ENCODE measurements at places on chromosomes 5 and 9. TPM values are rescaled to one million over a fixed set of nuclear protein-coding genes. Genes with fewer than 3 reads are reported as not detected.
A peak's percentile ranks its signal among the peaks of the same experiment; 100 is the strongest.

The RXFP3 gene
- not detected for total RNA-seq

The PLAC8L1 gene
- 0.36 TPM for total RNA-seq

The PCDHB11 gene
- total RNA-seq, result not detected

The LURAP1L gene
- not detected for total RNA-seq

- no peak for DNase-seq
- peaks cover 2% of the 10 kb centered on the region for H3K36me3 ChIP-seq
Observed at GRCh38 chr5:929596-929995, 36.9 kb downstream of the TRIP13 start.

DNA sequence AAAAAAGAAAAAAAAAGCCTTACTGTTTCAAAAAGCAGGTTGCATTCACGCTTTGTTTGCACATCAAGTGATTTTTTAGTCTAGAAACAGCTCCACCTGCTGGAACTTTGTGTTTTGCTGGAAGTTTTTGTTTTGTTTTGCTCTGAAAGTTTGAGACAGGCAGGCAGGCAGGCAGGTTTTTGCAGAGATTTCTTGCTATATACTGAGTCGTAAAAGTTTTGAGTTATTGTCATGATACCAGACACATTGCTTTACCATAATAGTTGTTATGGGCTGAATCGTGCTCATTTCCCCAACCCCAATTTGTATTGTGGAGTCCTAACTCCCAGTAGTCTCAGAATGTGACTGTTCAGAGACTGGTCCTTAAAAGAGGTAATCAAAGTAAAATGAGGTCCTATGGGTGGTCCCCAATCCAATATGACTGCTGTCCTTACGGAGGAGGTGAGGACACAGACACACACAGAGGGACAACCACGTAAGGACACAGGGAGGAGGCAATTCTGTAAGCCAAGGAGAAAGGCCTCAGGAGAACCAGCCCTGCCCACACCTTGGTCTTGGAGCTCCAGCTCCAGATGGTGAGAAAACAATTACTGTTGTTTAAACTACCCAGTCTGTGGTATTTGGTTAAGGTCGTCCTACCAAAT is 20.9 kb downstream of the OR2Y1 start:
- no peak overlapping the region for H3K27ac ChIP-seq
- H3K36me3 ChIP-seq, result no peaks in the 10 kb centered on the region
- no peaks in the 10 kb centered on the region for H3K27me3 ChIP-seq
- H3K4me1 ChIP-seq, result peaks cover 20% of the 10 kb centered on the region
- H3K4me3 ChIP-seq, result no peak overlapping the region

DNA sequence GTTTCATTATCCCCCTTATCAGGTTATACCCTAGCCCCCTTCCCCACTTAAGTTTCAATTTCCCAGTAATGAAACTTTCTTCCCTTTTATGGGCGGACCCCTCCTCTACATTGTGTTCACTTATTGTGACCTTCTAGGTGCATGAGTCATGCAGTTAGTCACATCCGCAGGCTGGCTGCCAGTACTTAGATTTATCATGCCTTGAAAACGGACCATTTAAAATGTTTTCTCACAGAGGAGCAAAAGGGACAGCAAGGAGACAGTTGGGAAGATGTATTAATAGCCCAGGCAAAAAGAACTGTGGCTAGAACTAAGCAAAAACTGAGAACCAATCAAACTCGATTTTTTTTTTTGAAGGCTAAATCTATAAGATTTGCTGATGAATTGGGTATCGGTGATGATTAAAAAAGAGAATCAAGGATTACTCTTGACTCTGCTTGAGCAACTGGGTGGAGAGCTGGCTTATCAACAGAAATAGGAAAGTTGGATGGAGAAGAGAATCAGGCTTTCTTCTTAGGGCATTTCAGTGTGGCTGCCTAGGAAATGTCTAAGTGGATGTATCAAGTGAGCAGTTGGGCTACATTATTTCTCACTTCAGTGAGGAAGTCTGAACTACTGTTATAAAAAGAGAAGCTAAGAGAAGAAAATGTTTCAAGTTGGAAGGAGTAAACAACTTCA is 615.0 kb downstream of the HINT1 start:
- no peak for DNase-seq
- H3K4me1 ChIP-seq, result no peaks in the 10 kb centered on the region
- no peak overlapping the region for H3K27ac ChIP-seq
- H3K4me3 ChIP-seq, result no peak overlapping the region

DNA sequence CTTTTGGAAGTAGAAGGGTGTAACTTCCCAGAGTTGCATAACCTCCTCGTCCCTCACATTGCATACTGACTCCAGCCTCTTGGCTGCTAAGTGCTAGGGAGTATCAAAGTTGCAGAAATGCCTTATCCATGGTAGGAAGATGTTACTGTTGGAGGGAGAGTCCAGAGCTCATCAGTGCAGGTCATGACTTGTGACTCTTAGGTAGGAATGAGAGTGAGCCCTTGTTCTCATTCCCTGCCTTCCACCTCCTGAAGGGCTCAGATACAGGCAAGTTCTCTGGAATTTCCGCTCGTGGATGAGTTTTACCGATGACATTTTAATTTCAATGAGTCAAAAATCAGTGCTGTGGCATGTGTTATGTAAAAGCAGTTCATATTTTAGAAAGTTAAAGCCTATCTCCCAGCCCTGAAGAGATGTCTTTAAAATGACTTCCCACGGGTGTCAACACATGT is 17.0 kb downstream of the IRX1 start:
- H3K4me3 ChIP-seq, result no peak overlapping the region
- no peaks in the 10 kb centered on the region for H3K36me3 ChIP-seq
- DNase-seq, result no peak
- no peak overlapping the region for H3K27ac ChIP-seq
- no peaks in the 10 kb centered on the region for H3K4me1 ChIP-seq
- peaks cover 21% of the 10 kb centered on the region for H3K27me3 ChIP-seq

DNA sequence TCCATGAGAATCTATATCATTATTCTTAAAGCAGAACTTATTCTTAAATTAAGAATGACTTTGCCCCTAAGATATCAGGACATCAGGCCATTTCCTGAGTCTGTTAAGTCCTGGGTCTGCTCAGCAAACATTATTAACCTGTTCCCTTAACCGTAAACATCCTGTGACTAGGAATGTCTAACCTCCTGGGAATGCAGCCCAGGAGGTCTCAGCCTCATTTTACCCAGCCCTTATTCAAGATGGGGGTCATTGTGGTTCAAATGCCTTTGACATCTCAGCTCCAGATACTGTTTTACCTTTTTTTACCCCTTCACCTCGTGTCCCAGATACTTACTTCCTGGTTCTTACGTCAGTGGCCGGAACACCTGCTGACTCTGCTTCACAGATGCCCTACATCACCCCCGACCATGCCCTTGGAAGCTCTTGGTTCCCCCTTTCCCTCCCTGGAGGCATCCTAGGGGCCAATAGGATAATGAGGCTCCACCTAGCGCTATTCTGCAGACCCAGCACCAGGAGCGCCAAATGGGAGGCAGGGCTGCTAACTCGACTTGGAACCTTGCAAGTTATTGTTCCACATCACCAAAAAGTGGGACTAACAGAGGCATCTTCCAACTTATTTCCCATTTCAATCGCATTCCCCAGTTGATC is 182.5 kb downstream of the MED10 start:
- no peak overlapping the region for H3K27ac ChIP-seq
- DNase-seq, result no peak
- H3K4me1 ChIP-seq, result no peaks in the 10 kb centered on the region
- H3K27me3 ChIP-seq, result no peaks in the 10 kb centered on the region
- H3K36me3 ChIP-seq, result no peaks in the 10 kb centered on the region

DNA sequence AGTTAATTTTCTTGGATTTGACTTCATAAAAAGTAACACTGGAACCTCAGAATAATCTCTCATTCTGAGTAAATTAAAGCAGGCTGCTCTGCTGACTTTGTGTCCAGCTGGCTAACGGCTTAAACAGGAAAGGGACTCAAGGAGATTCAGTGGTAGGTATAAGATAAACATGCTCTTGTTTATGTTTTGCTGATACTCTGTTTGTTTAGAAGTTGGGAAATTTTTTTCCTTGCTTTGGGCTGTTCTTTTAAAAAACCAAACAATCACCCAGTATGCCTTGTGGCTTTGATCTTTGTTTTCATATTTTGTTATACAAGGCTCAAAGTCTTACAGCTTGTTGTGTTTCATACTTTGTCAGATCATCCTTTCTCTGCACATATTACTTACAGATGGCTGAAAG is 237.6 kb upstream of the RIOK2 start:
- H3K4me1 ChIP-seq, result no peaks in the 10 kb centered on the region
- no peak overlapping the region for H3K4me3 ChIP-seq
- DNase-seq, result no peak

DNA sequence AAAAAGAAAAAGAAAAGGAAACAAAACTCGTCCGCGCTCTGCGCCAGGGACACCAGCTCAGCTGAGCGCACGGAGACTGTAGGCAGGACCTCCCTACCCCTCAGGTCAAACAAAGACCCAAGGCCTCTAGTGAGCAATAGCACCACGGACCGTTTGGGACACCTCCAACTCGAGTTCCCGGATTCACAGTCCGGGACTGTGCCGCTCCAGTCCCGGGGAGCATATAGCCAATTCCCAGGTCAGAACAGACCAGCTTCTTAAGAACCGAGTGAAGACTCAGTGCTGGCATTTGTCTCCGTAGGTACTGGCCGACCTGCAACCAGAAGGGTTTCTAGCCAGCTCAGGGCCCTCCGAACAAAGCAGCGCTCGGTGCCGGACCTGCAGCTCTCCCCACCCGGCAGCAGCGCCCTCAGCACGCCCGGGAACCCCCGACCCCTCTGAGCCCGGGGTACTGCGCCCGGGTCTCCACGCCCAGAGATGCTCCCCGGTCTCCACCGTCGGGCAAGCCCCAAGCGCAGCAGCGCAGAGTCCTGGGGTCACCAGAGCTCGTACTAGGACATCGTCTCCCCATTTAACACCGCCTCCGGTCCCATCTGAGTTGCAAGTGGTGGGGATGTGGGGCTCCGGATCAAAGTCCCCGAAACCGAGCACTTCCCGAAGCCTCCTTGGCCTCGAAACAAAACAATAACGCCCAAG is 591 bp downstream of the ABCA1 start:
- peaks cover 2% of the 10 kb centered on the region for H3K36me3 ChIP-seq
- DNase-seq, result peak; percentile 24
- no peak overlapping the region for H3K27ac ChIP-seq
- H3K27me3 ChIP-seq, result peaks cover 43% of the 10 kb centered on the region
- H3K4me3 ChIP-seq, result peak overlapping the region; percentile 84

- H3K36me3 ChIP-seq, result no peaks in the 10 kb centered on the region
- no peak overlapping the region for H3K27ac ChIP-seq
- peak; percentile 7 for DNase-seq
- peaks cover 14% of the 10 kb centered on the region for H3K4me1 ChIP-seq
Observed at GRCh38 chr5:148186248-148187003, 16.4 kb upstream of the SPINK6 start.

Data from activated naive CD8-positive, alpha-beta T cell treated with anti-CD3 and anti-CD28 coated beads for 36 hours (primary cell).